Spinal cord (tissue), 10 donors: ENCODE measurements at places on chromosomes 3 and 15. TPM values are rescaled to one million over a fixed set of nuclear protein-coding genes. Genes with fewer than 3 reads are reported as not detected.

GLCE gene
- polyA plus RNA-seq: 25.6 TPM

CCR2 gene
- 0.13 TPM for polyA plus RNA-seq

CEMIP gene
- polyA plus RNA-seq: 11.6 TPM

- DNase-seq: no peak
Measured at GRCh38 chr3:14277557-14277956, 98.9 kb downstream of the LSM3 start.

DNA sequence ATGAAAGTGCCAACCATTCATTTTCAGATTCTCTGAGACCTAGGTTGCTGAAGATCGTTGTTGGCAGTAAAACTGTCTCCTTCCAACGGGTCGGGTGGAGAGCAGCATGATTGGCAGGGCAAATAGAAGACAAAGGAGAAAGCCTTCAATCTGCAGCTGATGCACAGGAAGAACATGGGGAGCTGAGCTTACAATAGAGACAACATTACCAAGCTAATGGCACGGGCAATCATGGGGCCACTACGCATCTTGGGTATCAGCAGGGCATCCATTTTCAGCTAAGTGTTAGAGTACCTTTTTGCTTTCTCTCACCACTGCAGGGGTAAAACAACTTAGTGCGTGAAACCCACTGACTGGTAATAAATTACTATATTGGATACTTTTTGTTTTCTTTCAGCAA lies 114.8 kb downstream of the WDR72 start:
- no peak for DNase-seq
